Activated T-helper 1 cell treated with Interleukin-2 at 50 U/mL for 16 hours (primary cell): ENCODE measurements at places on chromosomes 5 and 9.
A peak's percentile ranks its signal among the peaks of the same experiment; 100 is the strongest.

GRCh38 chr9:12699529-12699928 is 6.3 kb downstream of the TYRP1 start:
- DNase-seq = no peak

- no peak for DNase-seq
These were observed 399.3 kb downstream of the EBF1 start for GRCh38 chr5:158700231-158701006.

- DNase-seq = no peak
These were observed 2.9 kb downstream of the KLHL3 start for GRCh38 chr5:137733006-137733405.

GRCh38 chr9:110452227-110452801 is 114.7 kb upstream of the TXNDC8 start:
- no peak for DNase-seq

DNA sequence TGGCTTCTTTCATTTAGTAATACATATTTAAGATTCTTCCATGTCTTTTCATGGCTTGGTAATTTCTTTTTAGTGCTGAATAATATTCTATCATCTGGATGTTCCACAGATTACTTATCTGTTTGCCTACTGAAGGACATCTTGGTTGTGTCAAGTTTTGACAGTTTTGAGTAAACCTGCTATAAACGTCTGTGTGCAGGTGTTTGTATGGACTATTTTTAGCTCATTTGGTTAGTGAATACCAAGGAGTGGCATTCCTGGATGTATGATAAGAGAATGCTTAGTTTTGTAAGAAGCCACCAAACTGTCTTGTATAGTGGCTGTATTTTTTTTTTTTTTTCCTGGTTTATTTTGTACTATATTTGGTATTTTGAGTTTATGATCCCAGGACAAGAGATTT is 38.4 kb downstream of the PRRC1 start:
- DNase-seq = no peak

- DNase-seq = no peak
These were observed 5.0 kb downstream of the TNIP1 start for GRCh38 chr5:151075698-151076331.

DNA sequence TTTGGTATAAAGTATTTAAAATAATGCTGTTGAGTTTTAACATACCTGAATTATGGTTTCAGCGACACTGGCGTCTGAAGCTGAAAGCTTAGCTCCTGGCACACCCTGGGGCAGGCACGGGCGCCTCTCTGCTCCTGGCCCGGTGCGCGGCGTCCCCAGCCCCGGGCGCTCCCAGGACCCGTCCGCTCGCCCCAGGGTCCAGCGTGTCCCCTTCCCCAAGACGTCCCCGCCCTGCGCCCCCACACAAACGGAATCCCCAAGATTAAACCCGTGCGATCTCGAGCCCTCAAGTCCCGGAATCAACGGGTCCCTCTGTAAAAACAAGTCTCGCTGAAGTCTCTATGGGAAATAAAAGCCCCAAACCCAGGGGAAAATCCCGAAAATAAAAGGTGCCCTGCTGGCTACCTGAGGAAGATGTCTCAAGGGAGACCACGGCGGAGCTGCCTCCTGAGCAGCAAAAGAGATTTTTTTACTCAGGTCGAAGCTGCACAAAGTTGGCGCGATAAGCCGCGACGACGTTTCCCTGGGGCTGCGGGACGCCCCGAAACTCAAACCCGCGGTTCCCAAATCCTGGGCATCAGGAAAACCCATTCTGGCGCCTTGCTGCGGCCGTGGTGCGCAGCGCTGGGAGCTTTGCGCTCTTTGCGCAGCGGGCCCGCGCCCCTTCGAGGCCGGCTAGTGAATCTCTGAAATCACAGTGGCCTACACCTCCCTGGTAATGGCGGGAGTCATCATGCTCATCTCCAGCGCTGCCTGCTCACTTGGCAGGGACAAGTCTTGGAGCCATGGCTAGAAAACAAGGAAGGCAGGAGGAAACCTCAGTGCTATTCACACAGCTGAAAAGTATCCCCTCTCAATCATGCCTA is 6.3 kb upstream of the IFNA8 start:
- DNase-seq = no peak

DNA sequence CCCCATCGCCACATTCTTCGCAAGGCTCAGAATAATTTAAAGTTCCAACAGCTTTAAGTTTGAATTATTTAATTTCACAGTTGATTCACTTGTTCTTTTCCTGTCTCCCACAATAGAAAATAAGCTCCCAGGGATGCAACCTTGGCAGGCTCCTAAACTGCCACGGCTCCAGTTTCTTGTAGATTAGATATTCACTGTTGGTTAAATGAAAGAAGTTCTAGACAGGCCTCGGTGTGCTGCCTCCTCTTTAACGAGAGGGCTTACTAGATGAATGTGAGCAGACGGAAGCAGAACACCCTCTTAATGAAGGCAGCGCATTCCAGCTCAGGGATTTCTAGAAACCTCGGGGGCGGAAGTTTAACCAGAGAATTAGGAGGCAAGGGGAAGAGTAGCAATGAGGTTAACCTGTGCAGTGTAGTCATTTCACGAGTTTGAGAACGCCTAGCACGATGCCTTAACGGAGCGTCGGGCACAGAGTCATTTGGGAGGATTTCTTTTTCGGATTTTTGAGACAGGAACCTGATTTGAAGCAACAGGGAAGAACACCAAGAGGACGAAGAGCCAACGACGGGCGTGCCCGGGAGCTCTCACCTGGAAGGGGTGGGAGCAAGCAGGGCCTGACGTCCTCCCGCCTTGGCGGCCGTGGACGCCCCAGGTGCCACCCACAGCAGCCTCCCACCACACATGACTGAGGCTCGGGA is 637 bp upstream of the SMC5 start:
- DNase-seq = no peak

DNA sequence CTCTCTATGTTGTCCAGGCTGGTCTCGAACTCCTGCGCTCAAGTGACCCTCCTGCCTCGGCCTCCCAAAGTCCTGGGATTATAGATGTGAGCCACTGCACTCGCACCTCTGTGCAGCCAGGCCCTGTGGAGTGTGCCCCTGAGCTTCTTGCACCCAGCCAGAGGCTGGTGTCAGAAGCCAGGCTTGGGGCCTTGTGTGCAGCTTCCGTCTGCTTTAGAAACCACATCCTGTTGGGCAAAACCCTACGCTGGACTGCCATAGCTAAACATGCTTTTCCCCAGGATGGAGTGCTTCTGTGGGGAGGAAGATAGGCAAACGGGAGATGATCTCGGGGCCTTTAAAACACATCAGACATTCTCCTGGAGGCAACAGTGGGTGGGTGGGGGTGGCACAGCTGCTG is 40.1 kb downstream of the PRRT1B start:
- peak; percentile 42 for DNase-seq

- DNase-seq = no peak
These were observed 88.2 kb upstream of the DAP start for GRCh38 chr5:10849278-10849677.

GRCh38 chr5:3122985-3123762 is 371.7 kb upstream of the IRX2 start:
- no peak for DNase-seq

- no peak for DNase-seq
These were observed 107.0 kb upstream of the SMIM23 start for GRCh38 chr5:171678646-171679045.

GRCh38 chr5:122699201-122699600 is 75.7 kb upstream of the SNX2 start:
- no peak for DNase-seq

DNA sequence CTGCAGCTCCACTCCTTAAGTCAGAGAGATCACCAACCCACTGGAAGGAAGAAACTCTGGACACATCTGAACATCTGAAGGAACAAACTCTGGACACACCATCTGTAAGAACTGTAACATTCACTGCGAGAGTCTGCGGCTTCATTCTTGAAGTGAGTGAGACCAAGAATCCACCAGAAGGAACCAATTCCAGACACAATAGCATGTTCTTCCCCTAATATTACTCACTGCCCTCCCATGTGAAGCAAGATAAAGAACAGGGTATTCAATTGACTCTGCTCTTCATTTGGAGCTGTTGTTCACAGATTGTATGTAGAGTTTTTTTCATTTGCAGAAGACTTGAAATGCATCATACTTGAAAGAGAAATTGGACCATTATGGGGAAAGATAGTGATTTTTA is 10.8 kb downstream of the SAXO1 start:
- no peak for DNase-seq

GRCh38 chr5:37767961-37768360 is 71.9 kb downstream of the GDNF start:
- no peak for DNase-seq

DNA sequence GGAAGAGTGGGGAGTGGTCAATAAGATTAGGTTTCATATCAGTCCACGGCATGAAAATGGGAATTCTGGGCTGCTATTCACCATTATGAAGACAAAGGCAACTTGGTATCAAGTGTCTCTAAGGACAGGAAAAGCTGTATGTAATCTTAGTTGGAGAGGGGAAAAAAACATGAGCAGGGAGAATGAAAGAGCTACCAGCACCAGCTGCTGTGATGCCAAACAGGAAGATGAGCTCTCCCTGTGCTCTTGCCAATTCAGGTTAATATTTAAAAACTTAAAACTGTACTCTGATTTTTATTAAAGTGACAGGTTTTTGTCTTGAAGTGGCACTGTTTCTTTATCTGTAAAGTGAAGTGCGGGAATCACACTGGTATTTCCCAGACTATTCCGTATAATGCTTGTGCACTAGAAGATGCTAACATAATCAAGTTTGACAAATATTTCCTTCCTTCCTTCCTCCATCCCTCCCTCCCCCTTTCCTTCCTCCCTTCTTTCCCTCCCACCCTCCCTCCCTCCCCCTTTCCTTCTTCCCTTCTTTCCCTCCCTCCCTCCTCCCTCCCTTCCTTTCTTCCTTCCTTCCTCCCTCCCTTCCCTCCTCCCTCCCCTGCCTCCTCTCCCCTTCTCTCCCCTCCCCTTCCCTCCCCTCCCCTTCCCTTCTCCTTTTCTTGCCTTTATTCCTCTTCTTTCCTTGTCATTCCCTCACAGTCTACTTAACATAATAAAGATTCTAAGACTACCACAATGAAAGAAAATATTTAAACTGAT is 1383.0 kb upstream of the C9orf72 start:
- DNase-seq = no peak

DNA sequence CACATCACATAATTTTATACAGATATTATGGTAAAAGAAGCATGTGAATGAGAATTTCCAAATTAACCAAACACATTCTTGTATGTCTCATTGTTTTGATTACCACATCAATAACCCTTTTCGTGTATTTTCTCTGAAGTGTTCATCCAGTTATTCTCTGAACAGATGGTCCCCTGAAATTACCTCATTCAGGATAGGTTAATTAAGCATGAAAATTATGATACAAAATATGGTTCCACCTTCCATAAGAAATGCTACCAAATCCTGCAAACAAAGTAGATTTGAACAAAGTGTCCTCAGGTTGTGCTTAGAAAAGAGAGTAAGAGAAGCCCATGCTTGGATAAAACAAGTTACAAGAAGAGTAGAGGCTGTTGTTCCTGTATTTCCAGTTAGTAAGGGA is 83.1 kb upstream of the LMNB1 start:
- no peak for DNase-seq

DNA sequence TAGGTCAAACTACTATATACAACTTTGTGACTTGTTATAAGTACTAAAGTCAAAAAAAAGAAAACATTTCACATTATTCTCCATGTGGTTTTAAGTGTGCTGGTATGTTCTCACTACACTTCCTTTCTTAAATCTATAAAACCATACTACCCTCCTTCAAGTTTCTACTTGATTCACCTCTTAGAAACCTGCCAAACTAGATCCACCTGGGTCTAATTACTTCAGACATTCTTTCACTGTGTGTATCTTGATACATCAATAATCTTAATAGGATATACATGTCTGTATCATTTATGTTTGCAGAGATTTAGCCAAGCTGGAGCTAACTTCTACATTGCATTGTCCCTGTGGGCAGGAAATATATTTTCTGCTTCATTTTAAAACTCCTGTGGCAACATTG is 1012.6 kb downstream of the EFNA5 start:
- DNase-seq = no peak

DNA sequence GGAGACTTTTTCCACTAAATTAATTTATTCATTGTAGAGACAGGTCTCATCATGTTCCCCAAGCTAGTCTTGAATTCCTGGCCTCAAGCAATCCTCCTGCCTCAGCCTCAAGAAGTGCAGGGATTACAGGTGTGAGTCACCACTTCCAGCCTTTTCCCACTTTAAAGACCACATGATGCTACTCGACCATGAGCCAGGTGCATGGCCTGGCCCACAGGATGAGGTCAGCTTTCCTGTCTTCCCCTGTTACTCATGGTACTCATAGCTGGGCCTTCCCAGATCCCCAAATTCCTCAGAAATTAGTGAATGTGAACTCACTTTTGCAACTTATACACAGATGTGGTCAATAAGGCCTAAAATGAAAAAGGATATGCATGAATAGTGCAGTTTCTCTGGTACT is 395.9 kb downstream of the SEMA5A start:
- DNase-seq = no peak

DNA sequence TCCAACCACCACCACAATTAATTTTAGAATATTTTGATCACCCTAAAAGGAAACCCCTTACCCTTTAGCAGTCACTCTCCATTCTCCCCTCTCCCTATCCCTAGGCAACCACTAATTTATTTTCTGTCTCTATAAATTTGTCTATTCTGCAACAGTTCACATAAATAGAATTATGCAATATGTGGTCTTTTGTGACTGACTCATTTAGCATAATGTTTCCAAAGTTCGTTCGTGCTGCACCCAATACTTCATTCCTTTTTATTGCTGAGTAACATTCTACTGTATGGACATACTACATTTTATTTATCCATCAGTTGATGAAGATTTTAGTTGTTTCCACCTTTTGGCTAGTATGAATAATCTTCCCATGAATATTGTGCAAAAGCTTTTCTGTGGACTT is 18.2 kb upstream of the CDC20B start:
- no peak for DNase-seq

- no peak for DNase-seq
These were observed 64.8 kb upstream of the ZNF462 start for GRCh38 chr9:106798016-106798799.

DNA sequence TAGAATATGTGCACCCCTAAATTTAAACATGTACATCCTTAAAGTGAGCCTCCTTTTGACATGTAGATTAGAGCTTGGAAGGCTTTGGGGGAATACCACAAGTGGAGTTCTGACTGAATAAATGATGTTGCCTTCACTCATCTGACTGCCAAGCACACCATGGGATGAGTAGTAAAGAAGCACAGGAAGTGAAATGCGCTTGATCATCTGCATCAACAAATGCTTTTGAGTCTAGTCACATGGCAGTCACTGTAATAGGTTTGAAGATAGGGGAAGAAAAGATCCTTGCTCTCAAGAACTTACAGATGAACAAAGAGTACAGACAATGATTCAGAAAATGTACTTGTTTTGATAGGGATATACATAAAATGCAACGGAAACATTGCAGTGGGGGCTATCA is 62.0 kb upstream of the STARD4 start:
- no peak for DNase-seq

GRCh38 chr5:56973473-56973872 is 21.6 kb upstream of the MIER3 start:
- no peak for DNase-seq

- DNase-seq = no peak
These were observed 25.4 kb upstream of the SARDH start for GRCh38 chr9:133763272-133764183.

GRCh38 chr5:162227075-162227474 is 159.5 kb downstream of the GABRG2 start:
- no peak for DNase-seq

GRCh38 chr5:96973532-96974401 is 37.9 kb downstream of the LNPEP start:
- no peak for DNase-seq

GRCh38 chr9:137453643-137454081 is 5.5 kb downstream of the NSMF start:
- DNase-seq = peak; percentile 51
